NCI-H510A treated with DMSO at 0.1 percent for 48 hours (cell line): ENCODE measurements at places on chromosomes 6 and 20.

DNA sequence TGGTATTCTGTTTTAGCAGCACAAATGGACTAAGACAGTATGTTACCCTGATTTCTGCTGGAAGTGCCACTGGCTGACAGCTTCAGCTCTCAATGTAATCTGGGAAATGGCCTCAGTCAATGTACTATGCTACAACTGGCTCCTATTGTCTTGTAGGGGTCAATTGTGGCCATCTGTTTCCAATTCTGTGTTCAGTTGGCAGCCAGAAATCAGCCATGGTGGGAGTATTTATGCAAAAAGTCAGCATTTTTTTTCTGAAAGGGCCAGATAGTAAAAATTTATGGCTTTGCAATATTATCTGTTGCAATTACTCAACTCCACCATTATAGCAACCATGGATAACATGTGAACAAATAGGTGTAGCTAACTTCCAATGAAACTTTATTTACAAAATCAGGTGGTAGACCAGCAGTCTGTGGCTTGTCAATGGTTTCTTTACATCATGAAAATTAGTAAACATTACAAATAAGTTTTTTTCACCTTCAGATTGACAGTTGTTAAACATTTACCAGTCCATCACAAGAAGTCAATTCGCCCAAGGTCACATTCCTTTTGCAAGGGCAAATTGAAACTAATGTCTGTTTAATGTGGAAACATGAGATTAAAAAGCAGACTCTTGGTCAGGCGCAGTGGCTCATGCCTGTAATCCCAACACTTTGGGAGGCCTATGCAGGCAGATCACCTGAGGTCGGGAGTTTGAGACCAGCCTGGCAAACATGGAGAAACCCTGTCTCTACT is 58.3 kb upstream of the TSHZ2 start:
- DNase-seq, result no peak

GRCh38 chr6:160810238-160810637 is 108.2 kb downstream of the PLG start:
- DNase-seq, result no peak

DNA sequence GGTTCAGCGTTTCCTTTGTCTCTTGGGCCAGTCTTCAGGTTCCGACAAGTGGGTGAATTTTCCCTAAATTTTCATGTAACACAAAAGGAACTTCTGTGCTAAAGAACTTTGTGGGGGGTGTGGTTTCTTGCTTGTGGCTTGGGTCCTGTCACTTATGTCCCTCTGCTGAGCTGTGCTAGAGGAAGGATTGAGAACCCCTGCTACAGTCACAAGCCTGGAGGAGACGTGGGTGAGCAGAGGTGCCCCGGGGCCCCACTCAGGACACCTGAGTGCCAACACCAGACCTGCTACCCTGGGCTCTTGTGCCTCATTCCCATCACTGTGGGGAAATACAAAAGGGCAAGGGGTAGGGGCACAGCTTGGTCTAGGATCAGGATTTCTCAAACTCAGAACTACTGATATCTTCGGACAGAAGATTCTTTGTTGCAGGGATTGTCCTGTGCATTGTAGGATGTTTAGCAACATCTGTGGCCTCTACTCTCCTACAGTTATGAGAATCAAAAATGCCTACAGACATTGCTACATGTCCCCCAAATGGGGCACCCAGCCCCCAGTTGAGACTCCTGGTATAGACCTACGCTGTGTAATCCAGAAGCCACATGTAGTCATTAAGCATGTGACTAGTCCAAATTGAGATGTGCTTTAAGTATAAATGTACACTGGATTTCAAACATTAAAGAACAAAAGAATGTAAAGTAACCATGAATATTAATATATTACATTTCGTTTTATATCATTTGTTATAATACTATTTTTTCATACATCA is 128.7 kb downstream of the LY86 start:
- DNase-seq, result no peak

DNA sequence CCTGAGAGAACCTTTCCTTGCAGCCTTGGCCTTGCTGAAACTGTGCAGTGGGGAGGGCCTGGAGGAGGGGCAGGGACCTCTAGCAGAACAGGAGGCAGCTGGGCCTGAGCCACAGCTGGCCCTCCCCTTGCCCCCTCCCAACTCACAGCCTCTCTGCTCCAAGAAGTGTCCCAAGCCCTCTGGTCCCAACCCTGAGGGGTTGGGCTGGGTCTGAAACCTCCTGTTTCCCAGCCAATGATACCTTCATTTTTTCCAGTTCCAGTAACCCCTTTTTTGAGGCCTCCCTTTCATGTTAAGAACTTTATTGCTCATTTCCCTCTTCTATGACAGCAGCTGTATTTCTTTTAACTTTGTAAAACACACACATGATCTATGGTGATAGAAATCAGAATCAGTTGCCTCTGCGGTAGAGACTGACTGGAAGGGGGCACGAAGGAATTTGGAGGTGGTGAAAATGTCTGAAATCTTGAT is 17.9 kb upstream of the ARMC12 start:
- no peak for DNase-seq

DNA sequence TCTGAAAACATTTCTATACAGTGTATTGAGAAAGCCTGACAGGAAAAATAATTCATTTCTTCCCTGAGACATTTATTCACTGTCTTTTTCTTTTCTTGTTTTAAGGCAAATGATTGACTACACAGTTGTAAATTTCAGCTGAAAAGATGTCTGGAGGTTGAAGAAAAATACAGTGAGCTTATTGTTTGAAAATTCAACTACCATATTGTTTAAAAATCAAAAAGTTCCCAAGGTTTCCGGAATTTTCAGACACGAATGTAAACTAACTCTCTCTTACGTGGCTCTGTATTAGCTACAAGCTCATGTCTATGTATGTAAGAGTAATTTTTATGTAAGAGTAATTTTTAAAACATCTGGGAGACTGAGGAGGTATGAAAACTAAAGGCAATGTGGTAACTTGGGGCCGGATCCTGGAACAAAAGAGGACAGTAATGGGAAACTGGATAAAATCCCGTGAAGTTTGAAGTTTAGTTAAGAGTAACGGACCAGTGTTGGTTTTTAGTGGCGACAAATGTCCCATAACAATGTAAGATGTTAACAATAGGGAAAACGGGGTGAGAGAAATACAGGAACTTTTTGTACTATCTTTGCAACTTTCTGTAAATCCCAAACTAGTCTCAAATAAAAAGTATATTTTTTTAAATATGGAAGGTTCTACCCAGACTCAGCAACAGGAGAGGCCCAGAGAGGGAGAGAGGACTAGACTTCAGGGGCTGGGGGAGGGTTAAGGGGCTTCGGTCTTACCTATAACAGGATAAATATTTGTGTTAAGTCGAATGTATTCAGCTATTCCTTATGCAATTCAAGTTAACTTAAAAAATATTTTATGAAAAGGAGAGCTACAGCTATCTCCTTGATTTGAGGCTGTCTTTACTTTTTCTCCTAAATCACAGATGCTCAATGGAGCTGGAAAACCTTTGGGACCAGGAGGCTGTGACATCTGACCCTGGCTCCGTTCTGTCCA is 1.3 kb downstream of the PTGIS start:
- DNase-seq, result no peak
